Inflammatory macrophage treated with lipopolysaccharide for 1 hour (primary cell): ENCODE measurements at places on chromosomes 4 and X.

GRCh38 chr4:84925558-84925957, 40.9 kb downstream of the WDFY3 start:
- no peak for DNase-seq

GRCh38 chr4:119725688-119726330, 97.2 kb upstream of the PDE5A start:
- DNase-seq, result no peak

GRCh38 chr4:38279650-38280322, 319.6 kb downstream of the PTTG2 start:
- DNase-seq, result no peak

DNA sequence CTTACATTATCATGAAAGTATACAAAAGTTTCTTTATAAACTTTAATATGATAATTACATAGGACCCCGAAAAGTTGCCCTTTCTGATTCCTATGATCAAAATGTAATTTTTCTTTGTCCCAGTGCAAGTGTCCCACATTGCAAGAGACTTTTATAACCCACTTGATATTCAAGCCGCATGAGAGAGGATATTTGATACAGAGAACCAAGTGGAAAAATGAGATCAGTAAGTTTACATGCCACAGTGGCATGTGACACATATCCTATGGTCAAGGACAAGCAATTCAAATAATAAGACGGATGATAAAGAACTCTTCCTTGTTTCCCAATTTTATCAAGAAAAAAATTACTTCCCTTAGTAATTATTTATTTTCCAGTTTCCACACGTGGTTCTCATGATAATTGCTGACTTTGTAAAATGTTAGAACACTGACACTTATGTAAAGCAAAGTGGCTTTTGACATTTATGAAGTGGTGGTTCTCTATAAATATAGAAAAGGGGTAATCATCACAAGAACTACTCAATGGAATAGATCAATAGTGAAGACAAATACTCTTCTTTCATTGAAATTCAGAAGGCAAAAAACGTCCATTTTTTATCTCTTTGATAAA, 273.7 kb upstream of the NOCT start:
- DNase-seq, result no peak

DNA sequence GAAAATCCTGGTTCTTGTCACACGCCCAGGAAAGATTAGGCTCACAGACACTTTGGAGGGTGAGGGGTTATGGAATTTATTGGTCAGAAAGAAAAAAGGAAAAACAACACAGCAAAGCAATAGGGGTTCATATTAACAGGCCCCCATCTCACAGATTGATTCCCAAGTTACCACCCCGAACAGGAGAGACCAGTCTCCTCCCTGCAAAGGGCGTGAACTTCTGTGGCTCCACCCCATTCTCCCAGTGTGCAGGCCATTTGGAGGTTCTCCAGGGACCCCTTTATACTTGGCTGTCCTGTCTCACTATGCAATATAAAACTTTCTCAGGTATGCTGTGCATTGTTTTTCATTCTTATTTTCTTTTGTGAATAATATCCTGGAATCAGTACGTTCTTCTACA, 7.4 kb downstream of the FGF2 start:
- DNase-seq, result no peak

DNA sequence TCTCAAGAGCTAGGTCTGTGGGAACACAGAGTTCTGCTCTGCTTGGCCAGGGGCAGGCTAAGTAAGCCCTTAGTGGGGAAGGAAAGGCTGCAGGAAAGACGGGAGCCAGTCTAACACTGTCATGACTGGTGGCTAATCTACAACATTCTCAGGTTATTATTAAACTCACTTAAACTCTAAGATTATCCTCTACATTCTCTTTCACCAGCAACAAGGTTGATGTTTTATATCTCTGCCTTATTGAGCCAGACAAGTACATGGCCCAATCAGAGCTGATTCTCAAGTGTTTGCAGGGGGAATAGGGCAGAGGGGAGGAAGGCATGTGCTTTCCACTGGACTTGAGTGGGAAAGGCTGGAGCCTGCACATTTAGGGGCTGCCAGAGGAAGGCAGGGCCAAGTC, 50.9 kb upstream of the FAM241A start:
- DNase-seq, result no peak

DNA sequence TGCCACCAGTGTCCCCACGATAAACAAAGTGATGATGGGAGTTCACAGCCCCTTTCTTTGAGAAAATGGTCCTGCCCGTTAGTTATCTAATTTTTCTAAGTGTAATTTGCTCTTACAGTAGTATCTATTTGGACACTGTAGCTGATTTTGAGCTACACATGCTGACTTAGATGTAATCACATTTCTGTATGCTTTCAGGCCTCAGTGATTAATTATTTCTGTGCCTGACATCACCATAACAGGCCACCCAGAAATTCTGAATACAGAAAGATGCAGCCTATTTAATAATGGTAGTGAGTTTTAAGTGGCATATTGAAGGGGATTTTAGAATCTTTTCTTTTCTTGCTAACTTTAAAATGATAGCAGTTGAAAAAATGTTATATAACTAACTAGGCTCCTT, 147.6 kb upstream of the ANXA10 start:
- DNase-seq, result no peak
